ENCODE measurements at places on chromosomes 11 and 22.

GRCh38 chr11:64176751-64177150, 9.2 kb upstream of the STIP1 start:
- DNase-seq: no peak

GRCh38 chr11:65380460-65381119, 1.9 kb downstream of the SLC25A45 start:
- no peak for DNase-seq

- DNase-seq: peak; percentile 15
These were observed 4.0 kb upstream of the WNT11 start for GRCh38 chr11:76209973-76210930.

DNA sequence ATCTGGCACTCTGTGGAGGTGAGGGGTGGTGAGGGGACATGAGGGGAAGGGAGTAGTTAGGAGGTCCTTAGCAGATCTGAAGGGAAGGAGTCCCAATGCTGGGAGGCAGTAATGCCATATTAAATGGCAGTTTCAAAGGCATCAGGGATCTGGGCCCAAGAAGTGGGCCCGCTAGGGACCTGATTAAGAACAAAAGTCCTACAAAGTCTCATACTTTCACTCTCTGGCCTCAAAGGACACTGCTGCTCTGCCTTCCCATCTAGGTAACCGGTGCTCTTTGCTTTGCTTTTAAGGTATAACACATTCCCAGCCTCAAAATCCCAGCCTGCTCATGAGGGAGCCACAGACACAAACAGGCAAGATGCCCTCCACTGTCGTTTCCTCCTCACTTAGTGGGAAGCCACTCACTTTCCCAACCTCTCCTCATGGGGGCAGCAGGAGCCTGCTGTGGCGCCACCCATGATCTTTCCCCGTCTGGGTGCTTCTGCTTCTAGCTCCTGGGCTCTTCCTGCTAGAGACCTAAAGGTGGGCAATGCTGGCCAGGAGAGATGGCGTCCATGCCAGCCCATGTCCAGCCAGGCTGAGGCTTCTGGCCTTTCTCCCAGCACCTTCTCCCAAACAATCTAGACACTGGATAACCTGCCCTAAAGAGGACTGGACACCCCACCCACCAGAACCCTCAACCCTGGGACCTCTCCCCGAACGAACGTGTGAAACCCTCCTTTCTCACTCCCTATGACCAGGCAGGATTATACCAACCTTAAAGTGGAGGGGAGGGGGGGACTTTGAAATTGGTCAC, 68.3 kb downstream of the PLEKHA7 start:
- DNase-seq: peak; percentile 56

GRCh38 chr11:105582497-105582896, 27.4 kb upstream of the GRIA4 start:
- peak; percentile 44 for DNase-seq

GRCh38 chr22:36056980-36057379, 28.4 kb upstream of the RBFOX2 start:
- no peak for DNase-seq

DNA sequence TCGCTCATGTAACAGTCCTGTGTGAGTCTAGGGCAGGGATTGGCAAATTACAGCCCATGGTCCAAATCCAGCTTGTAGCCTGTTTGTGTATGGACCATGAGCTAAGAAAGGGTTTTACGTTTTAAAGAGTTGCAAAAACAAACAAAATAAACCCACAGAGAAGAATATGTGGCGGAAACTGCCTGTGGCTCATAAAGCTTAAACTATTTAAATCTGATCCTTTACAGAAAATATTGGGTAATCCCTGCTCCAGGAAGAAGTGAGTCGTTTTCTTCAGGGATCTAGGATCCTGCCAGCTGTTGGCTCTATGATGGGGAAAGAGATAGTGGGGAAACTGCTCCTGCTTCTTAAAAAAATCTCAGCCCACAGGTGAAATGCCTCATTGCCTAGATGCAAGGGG, 3.4 kb upstream of the OR6Q1 start:
- peak; percentile 84 for DNase-seq

- DNase-seq: no peak
These were observed 107.7 kb upstream of the PLET1 start for GRCh38 chr11:112368381-112368780.

- no peak for DNase-seq
These were observed 103.1 kb downstream of the TSPAN18 start for GRCh38 chr11:44829838-44830237.

DNA sequence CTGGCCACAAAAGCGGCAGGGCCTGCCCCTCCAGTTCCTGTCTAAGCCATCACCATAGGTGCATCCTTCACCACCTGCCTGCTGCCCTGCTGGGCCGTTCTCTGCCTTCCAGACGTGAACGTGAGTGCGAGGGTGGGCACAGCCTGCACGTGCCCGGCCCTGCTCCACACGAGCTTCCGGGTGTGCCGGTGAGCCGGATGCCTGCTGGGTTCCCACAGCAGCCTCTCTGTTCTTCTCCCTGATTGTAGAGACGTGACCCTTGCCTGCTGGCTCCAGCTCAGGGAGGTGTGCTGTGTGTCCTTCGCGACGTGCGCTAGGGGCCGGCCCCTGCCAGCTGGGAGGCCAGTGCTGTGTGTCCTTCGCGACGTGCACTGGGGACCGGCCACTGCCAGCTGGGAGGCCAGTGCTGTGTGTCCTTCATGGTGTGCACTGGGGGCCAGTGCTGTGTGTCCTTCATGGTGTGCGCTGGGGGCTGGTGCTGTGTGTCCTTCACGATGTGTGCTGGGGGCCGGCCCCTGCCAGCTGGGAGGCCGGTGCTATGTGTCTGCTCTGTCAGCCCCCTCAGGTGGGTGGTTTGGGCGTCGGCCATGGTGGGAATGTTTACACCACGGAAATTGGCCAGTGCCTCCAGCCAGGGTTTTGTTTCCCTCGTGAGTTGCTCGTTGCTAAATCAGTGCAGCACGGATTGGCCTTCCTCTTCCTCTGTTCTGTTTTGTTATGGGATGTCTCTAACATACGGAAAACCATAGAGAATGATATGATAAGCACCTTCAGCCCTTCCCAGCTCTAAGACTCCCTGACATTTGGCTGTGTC, 35.4 kb upstream of the BRSK2 start:
- DNase-seq: no peak

GRCh38 chr11:86753459-86753858, 46.9 kb upstream of the PRSS23 start:
- DNase-seq: no peak

- DNase-seq: no peak
These were observed 7.7 kb upstream of the NPAS4 start for GRCh38 chr11:66413167-66413566.

DNA sequence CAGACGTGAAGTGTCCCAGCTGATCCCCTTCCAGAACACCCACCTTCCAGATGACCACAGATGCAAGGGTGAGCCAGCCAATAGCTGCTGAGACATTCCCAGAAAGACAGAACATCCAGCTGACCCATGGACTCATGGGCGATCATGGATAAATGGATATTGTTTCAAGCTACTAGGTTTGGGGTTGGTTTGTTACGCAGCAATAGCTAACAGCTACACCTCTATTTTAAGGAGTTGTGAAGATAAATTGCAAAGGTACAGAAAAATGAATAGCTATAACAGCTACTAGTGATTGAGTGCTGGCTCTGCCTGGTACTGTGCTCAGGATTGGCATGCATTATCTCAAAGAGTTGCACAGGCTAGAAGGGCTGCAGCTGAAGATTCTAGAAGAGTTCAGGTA, 122.5 kb downstream of the MIAT start:
- no peak for DNase-seq

DNA sequence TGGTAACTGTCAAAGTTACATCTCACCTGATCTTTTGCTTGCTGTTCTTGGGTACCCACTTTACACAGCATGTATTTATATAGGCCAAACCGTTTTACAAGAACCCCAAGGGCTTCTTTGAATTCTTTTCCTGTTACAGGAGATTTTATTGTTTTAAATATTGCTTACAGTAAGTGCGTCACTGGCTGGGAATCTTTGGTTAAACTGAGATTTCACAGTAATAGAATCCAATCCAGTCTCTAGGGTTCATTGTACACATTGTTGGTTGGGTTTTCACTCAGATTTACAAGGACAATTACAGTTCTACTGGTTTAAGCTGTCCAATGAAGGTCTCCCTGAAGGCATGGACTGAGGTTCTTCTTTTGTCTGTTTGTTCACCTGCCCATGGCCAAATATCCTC, 171.7 kb downstream of the INSC start:
- no peak for DNase-seq

GRCh38 chr11:2752923-2753322, 53.1 kb upstream of the KCNQ1OT1 start:
- peak; percentile 66 for DNase-seq

DNA sequence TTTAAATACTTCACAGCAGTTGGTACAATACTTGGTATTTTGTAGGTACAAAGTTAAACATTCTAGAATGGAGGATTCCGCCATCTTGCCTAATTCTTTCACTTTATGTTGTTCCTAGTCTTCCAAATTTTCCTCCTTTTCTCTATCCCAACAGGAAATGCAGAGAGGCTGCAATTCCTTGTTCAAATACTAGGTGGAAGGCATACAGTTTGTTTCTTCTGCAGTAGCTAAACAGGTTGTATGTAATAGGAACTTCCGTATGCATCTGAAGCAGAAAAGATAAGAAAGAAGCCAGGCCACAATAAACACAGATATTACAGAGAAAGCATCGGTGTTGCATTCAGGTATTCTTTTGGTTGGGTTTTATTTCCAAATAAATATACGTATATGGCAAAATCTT, 186.4 kb upstream of the MTMR2 start:
- no peak for DNase-seq

DNA sequence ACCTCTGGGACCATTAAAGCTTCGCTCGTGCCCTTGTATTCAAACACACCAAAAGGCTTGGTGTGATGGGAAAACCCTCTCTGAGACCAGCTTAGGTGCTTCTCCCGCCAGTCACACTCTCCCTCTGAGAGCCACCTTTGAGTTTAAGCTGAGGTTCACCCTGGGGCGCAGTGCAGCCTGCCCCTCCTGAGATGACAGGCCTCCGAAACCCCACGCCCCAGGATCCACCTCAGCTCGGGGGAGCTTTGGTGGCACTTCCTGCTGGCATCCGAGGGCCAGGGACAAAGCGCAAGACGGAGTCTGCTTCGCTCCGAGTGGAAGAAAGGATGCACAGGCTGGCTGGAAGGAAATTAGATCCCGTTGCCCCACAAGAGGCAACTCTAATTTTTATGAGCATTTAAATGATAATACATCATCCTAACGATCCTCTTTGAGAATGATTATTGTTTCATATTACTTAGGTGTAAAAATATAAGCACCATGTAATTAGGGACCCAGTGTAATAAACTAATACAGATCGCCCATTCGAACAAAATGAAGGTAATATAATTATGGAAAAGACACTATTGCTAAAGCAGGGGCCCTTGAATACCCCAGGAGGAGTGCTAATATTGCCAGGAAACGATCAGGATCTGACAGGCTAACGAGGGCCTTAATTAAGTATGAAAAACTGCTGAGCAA, 134.7 kb downstream of the CEP164 start:
- no peak for DNase-seq

DNA sequence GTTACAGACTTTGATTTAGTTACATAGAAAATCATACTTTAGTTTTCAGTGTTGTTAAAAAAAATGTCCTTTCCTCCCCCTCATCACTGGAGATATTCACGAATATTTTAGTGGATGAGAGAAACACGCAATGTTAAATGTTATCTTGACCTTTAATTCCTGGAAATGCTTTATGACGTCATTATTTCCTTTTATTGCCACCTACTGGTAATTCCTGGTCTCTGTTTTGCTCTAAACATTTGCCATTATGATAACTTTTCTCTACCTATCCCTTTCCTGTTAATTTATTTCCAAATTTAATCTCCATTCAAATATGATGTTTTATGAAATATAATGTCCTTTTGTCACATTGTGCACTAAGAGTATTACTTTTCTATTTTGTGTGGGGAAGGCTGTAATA, 770.6 kb downstream of the FAM181B start:
- peak; percentile 12 for DNase-seq

- peak; percentile 54 for DNase-seq
These were observed 26.5 kb downstream of the SGSM3 start for GRCh38 chr22:40396882-40397281.

DNA sequence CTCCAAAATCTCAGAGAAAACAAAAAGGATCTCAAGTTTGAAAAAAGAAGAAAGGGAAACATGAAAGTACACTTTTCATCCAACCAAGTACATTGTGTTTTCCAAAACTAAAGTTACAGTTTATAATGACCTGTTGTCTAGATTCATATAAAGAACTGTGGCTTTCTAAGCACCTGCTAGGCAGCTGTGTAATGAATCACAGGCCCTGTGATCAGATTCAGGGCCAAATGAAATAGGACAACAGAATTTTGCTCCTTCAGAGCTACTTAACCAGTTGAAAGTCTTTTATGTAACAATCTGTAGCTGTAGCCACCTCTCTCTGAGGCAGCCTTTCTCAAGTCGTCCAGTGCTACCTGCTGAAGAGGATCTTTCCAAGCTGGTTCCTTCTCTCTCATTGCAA, 960.0 kb upstream of the RAG2 start:
- DNase-seq: peak; percentile 13

GRCh38 chr11:11407065-11407762, 54.2 kb upstream of the CSNK2A3 start:
- DNase-seq: no peak

DNA sequence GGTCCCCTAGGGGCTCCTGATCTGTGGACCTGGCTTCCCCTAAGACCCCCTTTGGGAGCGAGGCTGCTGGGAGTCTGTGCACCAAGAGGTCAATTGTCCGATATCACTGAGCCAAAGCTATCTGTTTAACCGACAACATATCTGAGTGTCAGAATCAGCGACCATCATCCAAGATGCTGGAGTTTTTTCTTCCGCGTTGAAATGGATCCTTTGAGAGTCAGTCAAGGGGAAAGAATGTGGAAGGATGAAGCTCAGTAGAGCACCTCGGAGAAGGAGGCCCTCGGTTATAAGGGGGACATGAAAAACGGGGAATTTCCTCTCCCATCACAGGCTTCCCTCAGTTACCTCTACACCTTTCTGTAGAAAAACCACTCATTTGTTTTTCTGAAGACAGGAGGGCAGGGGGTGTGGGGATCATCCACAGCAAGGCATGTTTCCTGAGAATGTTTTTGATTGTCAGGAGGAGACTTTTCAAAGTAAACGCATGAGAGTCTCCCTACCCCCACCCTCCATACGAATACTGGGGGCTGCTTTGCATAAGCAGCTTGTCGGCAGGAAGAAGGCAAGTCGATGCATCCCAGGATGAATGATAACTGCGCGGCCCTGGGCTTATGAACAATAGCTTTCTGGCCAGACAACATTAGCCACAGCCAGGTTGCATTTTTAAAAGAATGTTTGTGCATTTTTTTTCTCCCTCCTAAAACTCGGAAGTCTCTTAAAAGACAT, 37.7 kb upstream of the CCND1 start:
- no peak for DNase-seq

GRCh38 chr22:30348809-30349208, 7.9 kb downstream of the SF3A1 start:
- DNase-seq: no peak

GRCh38 chr11:92837595-92837994, 131.9 kb upstream of the MTNR1B start:
- no peak for DNase-seq

GRCh38 chr11:47257517-47258316, at the start of gene NR1H3:
TSS of gene NR1H3 (plus strand) at chr11:47257996. CDS start at chr11:47259217, 1,221 bp downstream.
- peak; percentile 57 for DNase-seq

Data from renal cortical epithelial cell (primary cell).